ENCODE measurements at places on chromosomes 1 and 21.

- no peak for DNase-seq
These were observed 297.0 kb downstream of the DISC1 start for GRCh38 chr1:231923491-231924041.

DNA sequence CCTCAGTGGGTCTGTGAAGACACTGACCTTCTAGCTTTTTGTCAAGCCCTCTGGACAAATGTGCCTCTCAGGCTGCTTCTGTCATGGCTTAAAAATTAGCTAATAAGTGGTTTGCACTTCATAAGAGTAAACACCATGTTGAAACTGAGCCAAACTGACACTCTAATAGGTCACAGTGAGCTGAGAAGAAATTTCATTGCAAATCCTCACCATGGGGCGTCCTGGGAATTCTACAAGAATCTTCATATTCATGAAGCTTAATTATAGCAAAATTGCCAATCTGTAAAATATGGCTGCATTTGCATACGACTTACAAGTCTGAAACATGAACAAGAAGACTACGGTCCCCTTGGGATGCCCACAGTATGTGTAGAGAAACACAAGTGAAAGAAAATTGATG lies 188.6 kb downstream of the DSCAM start:
- DNase-seq = no peak

GRCh38 chr1:217072926-217073325 lies 349.7 kb upstream of the ESRRG start:
- DNase-seq = no peak

DNA sequence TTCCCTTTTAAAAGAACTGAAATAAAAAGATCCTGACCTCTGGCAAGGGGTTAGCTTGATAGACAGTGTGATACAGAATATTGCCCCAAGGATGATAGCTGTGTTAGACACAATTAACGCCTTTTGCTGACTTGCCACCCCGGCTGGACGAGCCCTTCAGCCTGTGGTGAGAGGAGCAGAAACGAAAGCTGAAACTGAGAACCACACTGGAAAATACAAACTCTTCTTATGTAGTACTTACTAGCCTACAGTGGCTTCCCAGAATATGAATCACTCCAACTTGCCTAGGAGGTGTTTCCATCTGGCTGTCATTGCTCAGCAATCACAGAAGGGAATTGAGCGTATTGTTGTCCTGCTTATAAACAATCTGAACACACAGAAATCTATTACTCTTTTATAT lies 22.9 kb downstream of the SAMSN1 start:
- DNase-seq = peak; percentile 21

GRCh38 chr21:45332415-45332814 lies 44.7 kb upstream of the POFUT2 start:
- no peak for DNase-seq

DNA sequence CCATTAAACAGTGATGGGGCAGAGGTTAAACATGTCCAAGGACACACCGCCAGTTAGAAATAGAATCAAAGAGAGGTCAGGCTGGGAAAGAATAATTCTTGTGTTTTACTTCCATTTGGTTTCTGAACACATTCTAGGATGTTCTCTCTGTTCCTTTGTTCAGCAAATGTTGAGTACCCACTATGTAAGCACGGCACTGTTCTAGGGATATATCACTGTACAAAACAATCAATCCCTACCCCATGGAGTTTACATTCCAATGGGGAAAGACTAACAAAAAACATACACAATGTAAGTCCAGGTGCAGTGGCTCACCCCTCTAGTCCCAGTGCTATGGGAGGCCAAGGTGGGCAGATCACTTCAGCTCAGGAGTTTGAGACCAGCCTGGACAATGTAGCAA lies 6.2 kb downstream of the MYOCOS start:
- no peak for DNase-seq

- no peak for DNase-seq
These were observed 21.3 kb upstream of the IL10 start for GRCh38 chr1:206793620-206794019.

DNA sequence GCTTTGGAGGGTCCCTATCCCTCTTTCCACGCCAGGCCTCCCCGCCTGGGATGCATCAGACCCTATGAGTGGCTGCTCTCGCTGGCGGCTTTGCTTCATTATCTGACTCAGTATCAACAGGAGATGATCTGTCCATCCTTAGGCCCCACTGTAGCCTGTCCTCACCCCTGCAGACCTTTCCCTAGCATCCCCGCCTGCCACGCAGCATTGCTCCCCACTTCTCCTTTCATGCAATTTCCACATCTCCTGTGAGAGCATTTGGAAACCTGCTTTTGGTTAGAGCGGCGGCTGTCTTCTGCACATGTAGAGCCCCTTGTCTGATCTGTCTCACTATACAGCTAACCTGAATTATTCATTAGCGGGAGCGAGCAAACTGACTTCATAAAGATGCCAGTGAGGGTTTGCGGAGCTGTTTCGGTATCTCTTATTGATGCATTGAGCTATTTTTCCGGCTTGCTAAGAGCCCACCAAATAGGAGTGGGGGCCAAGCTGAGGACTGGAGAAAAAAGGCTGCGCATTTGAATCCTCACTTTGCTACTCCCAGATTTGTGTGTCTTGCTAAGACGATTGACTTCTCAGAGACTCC lies 40.0 kb upstream of the ATP2B4 start:
- no peak for DNase-seq

GRCh38 chr1:227059076-227059475 lies 119.0 kb downstream of the COQ8A start:
- no peak for DNase-seq

DNA sequence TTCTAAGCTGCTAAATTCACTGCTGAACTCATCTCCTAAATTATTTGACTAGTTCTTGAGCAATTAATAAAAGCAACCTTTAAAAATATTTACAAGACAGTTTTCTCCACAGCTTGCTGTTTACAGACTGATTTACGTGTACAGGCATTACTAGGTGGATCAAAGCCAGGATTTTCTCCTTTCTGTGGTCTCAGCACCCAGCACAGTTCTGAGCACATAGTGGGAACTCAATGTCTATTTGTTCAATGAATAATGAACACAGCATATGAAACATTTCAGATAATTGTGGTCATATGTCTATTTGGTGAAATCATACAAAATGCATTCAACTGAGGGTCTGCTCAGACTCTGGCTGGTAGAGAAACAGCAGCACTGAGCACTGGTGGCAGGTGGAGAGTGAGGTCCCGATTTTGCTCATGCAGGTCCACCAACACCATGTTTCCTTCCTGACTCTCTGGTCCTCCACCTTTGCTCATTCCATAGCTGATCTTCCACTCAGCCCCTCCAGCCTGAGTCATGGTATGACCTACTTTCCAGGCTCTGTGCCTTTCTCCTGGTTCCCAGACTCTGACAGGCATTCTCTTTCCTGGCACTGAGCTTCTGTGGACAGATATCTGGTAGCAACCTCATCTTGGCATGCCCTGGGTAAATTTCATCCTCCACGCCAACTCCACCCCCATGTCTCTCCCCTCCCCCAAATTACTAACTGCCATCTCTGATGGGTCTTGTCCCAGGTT lies 311.3 kb downstream of the TGFB2 start:
- DNase-seq = no peak

- DNase-seq = no peak
These were observed 140.7 kb downstream of the DHRS3 start for GRCh38 chr1:12477314-12477713.

DNA sequence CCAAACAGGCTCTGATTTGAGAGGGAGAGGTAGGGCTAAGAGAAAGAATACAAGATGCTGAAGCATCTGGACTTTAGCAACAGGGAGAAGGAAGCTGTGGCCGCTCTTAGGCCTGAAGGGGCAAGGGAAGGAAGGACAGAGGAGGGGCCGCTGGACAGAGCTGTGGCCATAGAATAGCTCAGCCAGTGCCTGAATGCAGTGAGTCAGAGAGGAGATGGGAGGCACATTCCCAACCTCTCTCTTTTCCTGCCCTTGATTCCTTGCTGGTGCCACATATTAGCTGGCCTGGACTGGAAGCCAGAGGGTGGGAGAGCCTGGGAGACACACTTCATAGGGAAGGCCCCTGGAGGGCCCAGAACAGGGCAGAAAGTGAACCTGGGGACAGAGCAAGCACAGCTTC lies 83.4 kb upstream of the POU3F1 start:
- no peak for DNase-seq

GRCh38 chr1:182910143-182910542 lies 42.8 kb downstream of the SHCBP1L start:
- DNase-seq = no peak

- no peak for DNase-seq
These were observed 249.2 kb downstream of the DNM3 start for GRCh38 chr1:172090511-172090817.

DNA sequence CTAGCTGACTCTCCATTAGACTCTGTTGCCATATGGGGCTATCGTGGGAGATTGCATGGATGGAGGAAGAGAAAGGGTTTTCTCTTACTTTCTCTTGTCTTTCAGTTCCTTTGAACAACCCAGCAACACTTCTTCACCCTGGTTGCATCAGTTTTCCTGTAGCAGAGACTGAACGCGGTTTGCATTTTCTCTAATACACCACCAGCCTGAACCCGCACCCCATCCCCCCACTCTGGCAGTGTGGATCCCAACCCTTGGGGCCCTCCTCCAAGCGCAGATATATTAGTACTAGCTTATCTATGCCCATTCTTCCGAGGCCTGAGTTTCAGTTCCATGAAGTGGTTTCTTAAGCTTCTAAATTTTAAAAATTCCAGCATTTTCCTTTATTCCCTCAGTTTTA lies 12.6 kb downstream of the DR1 start:
- no peak for DNase-seq

DNA sequence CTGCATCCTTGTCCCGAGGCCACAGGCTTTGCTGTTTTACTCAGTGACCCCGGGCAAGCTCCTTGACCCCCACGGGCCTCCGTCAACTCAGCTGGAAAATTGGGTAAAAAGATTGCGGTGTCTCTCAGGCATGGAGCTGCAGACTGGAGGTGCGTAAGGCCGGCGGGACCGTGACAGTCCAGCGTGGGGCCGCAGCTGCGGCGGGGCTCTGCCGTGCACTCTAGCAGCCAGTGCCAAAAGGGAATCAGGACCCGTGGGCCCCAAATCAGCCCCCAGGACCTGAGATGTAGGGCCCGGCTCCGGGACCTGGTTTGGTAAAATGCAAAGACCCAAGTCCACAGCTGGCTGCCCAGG lies 158.3 kb downstream of the PRDM16 start:
- no peak for DNase-seq

GRCh38 chr1:216350186-216350585 lies 73.1 kb downstream of the USH2A start:
- no peak for DNase-seq

DNA sequence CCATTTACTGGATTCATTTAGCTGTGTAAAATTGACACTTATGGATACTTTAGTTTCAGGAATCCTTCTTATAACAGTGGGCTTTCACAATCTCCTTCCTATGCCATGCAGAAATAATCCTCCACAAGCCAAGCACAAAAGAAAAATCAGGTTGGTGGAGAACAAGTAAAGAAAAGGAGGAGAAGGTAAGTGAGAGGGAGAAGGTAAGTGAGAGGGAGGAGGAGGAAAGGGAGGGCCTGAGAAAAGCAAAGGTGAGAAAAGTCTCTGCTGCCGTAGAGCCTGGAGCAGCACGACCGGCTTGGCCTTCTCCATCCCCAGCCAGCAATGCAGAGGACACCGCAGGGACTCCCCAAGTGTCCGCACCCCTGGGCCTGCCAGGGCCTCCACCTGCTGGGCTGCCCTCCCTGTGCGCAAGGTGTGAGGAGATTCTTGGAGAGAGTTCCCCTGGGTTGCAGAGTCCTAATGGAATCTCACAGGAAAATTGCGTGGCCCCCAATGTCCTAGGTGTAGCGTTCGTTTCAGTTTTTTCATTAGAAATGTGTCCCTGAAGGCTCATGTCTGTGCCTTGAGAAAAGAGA lies 39.0 kb downstream of the PRMT2 start:
- no peak for DNase-seq

DNA sequence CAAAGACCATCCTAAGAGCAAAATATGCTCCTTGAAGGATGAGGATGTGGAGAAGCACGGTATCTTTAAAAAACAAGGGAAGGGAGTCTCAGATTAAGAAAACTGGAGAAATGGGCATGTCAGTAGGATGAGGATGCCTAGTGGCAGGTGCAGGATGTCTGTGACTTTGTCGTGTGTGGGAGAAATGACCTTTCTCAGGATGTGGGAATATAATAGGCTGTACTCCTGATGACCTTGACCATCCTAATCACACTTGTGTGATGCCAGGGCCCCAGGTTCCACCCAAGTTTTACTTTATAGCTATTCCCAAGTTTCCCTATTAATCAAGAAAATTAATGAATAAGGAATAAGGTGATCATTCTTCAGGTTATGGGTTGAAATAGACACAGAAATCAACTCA lies 12.9 kb downstream of the C1orf116 start:
- DNase-seq = no peak

DNA sequence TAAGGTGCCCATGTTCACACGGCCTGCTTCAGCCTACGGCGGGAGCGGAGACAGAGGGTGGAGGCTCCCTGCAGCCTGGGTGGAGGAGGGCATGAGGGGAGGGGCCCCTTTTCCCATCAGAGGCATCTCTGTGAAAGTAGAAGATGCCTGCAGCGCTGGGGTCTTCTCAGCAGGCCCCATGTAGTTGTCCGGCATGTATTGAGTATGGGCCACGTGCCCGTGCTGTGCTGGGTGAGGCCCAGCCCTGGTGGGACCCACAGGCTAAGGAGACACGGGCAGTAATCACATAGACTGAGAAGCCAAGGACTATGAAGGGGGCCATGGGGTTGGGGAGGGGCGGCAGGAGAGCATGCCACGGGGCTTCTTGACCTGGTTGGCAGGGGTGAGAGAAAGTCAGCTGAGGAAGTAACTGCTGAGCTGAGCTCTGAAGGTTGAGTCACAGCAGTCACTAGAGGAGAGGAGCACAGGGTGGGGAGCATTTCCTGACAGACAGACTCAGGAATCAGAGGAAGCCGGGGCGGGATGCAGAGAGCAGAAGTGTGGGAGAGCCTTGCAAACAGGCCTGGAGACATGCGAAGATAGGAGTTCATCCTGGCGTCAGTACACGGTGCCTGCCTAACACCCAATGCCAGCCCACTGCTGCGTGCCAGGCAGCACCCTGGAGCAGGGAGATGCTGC lies 21.6 kb downstream of the PSEN2 start:
- no peak for DNase-seq

DNA sequence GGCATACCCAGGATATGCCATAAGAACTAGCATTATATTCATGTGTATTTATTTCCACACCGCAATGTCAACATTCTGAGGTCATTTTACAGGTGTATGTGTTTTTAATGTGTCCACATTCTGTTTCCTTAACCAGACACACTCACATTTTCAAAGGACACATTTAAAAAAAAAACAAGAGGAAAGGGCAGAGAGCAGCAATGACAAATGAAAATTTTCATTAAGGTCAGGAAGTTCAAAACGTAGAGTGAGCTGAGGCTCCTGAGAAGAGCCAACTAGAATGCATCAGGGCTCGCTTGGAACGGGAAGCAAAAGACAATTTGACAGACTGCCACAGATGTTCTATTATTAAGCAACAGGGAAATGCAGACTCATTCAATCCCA lies 4.8 kb upstream of the GNPAT start:
- DNase-seq = no peak
